ENCODE measurements at places on chromosomes 16 and 17.

DNA sequence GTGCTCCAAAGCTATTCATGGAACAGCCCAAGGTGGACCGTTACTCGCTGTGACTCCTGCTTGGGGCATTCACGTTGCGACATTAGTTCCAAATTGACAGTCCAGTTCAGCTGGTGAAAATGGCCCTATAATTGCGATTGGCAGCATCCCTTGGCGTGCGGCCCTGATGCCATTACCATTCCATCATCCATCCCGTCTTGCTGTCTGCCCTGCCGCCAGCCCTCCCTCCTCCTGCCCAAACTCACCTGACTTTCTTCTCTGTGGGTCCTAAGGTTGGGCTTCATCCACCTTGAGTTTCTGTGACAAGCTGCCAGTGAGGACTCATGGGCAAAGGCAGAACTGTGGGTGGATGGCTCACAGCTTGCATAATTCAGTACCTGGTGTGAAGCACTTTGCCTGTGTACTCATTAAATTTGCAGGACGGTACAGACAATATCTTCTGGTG is 104.6 kb downstream of the RPTOR start:
- no peak for DNase-seq

DNA sequence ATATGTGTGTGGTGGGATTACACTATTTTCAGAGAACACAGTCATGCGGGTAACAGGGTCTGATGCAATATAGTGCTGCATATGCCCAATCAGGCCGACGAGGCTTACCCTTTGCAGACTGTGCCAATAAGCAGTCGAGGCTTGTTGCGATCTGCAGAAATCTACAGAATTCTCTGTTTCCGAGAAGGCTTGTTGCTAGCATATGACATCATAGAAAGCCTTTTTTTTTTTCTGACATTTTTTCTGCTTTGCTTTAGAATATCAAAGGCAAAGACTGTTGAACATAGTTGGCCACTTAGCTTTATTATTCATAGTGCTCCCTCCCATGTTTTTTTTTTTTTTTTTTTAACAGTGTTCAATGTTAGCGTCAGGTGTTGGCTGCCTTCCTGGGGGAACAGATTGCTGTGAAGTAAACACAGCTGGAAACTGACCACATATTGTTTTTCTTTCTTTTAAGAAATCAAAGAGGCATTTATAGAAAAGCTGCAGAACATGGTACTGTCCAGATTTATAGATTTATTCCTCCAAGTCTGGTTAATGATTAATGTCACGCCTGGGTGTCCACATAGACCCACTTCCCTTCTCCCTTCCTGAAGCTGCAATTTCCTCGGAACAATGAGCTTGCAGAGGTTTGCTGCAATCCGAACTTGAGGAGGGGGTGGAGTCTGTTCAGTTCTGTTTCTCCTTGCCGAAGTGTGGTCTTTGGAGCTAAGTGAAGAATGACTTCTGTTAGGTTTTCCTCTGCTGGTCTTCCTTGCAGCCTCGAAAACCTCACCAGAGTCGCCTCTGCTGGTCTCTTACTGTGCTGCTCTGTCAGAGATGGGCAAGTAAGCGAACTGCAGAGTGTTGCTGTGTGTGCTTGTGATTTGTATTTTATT is 87.3 kb downstream of the MAP2K6 start:
- no peak for DNase-seq

GRCh38 chr16:82263521-82264143 is 93.6 kb upstream of the MPHOSPH6 start:
- DNase-seq: no peak

- DNase-seq: no peak
These were observed 115.0 kb downstream of the SPACA3 start for GRCh38 chr17:33106525-33107165.

- no peak for DNase-seq
These were observed 85.6 kb downstream of the OMG start for GRCh38 chr17:31211352-31212012.

GRCh38 chr17:50102164-50102991 is 7.2 kb downstream of the PDK2 start:
- no peak for DNase-seq

GRCh38 chr17:54948380-54948779 is 20.1 kb downstream of the COX11 start:
- DNase-seq: no peak

GRCh38 chr17:27807567-27808470 is 7.5 kb upstream of the NOS2 start:
- DNase-seq: no peak

- DNase-seq: no peak
These were observed 78.1 kb upstream of the BRD7 start for GRCh38 chr16:50446861-50447260.

DNA sequence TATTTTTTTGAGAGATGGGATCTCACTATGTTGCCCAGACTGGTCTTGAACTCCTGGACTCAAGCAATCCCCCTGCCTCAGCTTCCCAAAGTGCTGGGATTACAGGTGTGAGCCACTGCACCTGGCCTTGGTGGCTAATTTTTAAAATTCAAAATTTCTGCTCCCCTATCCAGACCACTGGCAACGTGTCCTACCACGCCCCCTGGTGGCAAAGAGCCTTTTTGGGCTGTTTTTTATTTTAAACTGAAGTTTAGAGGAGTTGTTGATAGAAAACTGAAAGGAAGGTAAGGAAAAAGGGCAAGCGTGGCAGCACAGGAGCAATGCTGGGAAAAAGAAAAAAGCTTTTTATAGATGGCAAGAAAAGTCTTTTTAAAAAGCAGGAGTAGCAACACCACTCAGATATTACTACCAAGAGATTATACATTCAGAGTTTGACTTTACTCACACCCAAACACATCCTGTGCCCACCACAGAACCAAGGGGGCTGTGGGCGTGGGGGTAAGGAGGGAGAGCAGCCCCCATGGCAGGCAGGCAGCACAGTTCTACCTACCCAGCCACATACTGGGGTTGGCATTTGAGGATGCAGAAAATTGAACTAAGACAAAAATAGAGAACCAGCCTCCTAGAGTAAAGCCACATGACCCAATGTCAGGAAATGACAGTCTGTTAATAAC is 4.2 kb upstream of the MXRA7 start:
- DNase-seq: no peak

DNA sequence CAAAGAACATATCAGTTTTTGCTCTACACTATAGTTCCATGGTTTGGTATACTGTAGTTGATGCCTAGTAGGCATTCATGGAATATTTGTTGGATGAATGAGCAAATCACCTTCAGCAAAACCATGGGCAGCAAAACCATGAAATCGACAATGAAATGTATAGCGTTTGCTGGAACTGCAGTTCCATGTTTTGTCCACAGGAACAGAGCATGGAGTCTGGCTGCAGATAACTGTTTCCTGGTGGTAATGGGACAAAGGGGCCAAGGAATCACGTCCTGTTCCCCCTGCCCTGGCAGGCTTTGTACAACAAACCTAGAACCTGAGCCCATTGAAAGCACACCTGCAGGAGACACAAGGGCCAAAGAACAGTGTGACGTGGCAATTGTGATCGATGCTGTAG is 101.1 kb downstream of the USP31 start:
- DNase-seq: no peak

DNA sequence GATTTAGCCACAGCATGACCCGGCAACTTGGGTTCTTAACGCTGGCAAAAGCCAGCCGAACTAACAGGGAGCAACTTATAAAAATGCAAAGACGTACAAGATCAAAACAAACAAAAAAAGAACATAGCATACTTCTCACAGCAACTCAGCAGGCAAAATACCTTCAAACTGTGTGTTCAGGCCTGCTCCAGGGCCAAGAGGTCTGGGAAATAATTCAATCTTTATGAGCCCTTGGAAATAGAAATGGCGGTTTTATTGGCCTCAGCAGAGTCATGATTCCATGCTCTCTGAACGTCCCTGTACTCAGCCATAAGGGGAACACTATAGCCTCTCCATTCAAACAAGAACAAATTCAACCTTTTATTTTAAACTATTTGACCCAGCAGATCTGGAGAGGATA is 101.3 kb upstream of the C17orf78 start:
- DNase-seq: no peak

- no peak for DNase-seq
These were observed 39.4 kb upstream of the FOXF1 start for GRCh38 chr16:86470964-86471363.

- no peak for DNase-seq
These were observed 92.7 kb downstream of the WSCD1 start for GRCh38 chr17:6162892-6163291.

DNA sequence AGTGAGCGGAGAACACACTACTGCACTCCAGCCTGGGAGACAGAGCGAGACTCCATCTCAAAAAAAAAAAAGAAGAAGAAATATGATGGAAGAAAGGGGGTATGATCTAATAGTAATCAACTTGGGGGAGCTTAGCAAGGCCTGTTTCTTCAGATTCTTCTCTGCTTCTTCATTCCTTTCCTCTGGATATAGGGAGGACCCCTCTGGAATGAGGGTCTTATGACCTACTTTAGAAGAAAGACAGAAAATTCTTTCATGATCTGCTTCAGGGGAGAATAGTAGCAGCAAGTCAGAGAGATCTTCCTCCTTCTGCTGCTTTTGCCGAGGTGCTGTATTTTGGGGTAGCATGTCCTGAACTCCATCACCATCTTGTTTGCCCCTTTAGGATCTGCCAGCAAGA is 44.9 kb upstream of the ETV4 start:
- no peak for DNase-seq

- no peak for DNase-seq
These were observed 242.1 kb upstream of the DYNLRB2 start for GRCh38 chr16:80298676-80299075.

All from vagina (tissue), 2 donors.